Kidney (tissue), 22 donors: ENCODE measurements at places on chromosomes 13 and 19. TPM values are rescaled to one million over a fixed set of nuclear protein-coding genes. Genes with fewer than 3 reads are reported as not detected.

IL12RB1 gene
- total RNA-seq, result 3.2 TPM

RDH8 gene
- total RNA-seq, result not detected

JAK3 gene
- 30.8 TPM for total RNA-seq

TGFBR3L gene
- total RNA-seq, result 0.44 TPM

FGF21 gene
- total RNA-seq, result not detected

PGLYRP1 gene
- not detected for total RNA-seq

ATP4B gene
- 0.16 TPM for total RNA-seq

VSTM2B gene
- not detected for total RNA-seq

RFPL4A gene
- 0.41 TPM for total RNA-seq

- DNase-seq, result no peak
- no peak overlapping the region for H3K27ac ChIP-seq
- no peak overlapping the region for H3K4me3 ChIP-seq
- no peaks in the 10 kb centered on the region for H3K4me1 ChIP-seq
These were observed 9.9 kb upstream of the ADGRE5 start for GRCh38 chr19:14371301-14371821.

DNA sequence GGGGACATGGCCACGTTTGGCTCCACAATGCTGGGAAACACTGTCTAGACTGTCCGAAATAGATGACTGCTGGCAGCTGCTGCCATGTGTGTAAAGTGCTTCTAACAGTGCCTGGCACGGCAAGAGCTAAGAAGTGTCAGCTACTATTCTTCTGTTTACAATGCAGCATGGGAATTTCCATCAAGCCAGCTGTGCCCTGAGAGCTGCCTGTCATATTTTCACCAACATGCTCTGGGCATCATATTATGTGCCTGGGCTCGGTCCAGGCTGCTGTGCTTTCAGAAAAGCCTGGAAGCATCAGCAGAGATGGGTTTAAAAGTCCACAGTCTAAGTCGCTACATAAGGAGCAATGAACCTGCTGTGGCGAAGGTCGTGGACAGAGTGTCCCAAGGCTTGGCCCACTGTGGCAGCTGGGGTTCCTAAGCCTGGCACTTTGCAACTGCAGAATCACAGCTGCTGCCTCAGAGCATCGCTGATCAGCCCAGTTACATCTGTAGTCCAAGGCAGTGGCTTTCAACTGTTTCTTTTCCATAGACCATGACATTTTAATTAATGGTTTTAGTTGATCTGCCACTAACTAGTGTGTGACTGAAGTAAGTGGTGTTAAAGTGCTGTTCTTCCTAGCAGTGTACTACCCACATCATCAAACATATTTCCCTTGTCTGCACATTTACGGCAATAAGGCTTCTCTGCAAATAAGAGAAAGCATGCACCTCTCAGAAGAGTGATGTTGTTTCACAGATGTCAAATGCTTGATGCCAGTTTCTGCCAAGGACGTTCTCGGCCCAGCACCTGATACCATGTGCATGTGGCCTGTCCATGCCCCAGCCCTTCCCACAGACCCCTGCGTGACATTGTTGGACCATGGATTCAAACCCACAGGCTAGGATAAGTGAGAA is 95.7 kb upstream of the C1QTNF9B start:
- no peak overlapping the region for H3K27ac ChIP-seq
- H3K4me3 ChIP-seq, result no peak overlapping the region
- H3K4me1 ChIP-seq, result no peaks in the 10 kb centered on the region
- no peaks in the 10 kb centered on the region for H3K36me3 ChIP-seq
- no peak for DNase-seq

GRCh38 chr13:21234526-21234925 is 58.1 kb downstream of the MRPL57 start:
- no peaks in the 10 kb centered on the region for H3K4me1 ChIP-seq
- no peak overlapping the region for H3K27ac ChIP-seq
- peak; percentile 77 for DNase-seq
- H3K27me3 ChIP-seq, result no peaks in the 10 kb centered on the region

DNA sequence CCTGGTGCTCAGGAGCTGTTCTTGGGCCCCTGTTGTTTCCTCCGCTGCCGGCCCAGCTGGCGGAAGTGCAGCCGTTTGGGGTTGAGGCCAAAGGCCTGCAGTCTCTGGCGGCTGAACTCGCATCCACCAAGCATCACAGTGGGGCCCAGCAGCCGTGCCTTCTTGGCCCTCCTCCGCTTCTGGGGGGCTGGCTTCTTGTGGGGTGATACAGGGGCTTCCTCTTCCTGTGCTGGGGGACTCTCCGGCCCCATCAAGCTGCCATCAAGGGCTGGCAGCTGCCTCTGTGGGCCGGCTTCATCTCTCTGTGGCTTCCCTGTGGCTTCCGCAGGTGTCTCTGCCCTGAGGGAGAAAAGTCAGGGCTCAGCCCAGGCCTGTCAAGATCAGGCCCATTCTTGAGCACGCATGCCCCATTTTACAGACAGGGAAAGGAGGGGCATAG is 10.3 kb downstream of the ATG4D start:
- H3K27me3 ChIP-seq, result no peaks in the 10 kb centered on the region
- no peaks in the 10 kb centered on the region for H3K36me3 ChIP-seq
- H3K4me1 ChIP-seq, result no peaks in the 10 kb centered on the region
- H3K4me3 ChIP-seq, result no peak overlapping the region
- no peak for DNase-seq
- no peak overlapping the region for H3K27ac ChIP-seq

DNA sequence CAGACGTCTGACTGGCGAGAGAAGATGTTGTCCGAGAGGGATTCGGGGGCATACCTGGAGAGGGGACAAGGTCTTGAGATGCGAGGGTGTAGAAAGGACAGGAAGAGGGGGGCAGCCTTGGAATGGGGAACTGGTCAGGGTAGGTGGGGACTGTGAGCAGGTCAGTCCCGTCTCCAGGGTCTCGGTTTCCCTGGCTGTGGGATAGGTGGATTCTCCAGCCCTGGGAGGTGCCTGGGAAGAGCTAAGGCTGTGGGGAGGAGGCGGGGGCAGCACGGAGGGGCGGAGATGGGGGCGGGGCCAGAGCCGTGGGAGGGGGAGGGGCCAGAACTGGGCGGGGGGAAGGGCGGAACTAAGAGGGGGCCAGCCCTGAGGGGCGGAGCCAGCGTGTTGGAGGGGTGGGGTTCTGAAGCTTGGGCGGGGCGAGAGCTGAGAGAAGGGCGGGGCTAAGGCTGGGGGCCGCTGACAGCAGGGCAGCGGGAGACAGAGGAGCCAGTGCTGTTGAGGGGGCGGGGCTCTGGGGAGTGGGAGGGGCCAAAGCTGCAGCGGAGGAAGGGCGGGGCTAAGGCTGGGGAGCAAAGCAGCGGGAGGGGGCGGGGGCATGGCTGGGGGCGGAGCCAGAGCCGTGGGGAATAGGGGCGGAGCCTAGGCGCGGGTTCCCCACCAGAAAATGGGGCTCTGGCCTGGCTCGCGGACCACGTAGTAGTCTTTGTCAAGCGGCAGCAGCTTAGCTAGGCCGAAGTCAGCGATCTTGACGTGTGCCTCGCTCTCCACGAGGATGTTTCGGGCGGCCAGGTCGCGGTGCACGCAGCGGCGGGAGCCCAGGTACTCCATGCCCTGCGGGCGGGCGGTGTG is 9.5 kb upstream of the INSL3 start:
- no peak overlapping the region for H3K27ac ChIP-seq
- H3K36me3 ChIP-seq, result no peaks in the 10 kb centered on the region
- peak; percentile 87 for DNase-seq
- H3K4me3 ChIP-seq, result no peak overlapping the region

DNA sequence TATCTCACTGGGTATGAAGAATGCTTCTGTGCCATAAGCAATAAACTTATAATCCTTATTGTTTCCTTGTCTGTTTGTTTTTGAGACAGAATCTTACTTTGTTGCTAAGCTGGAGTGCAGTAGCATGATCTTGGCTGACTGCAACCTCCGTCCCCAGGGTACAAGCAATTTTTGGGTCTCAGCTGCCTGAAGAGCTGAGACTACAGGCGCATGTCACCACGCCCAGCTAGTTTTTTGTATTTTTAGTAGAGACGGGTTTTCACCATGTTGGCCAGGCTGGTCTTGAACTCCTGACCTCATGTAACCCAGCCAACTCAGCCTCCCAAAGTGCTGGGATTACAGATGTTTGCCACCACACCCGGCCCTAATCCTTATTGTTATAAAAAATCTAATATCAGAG is 112.5 kb downstream of the MYO16 start:
- no peaks in the 10 kb centered on the region for H3K27me3 ChIP-seq
- no peaks in the 10 kb centered on the region for H3K36me3 ChIP-seq
- no peak for DNase-seq

DNA sequence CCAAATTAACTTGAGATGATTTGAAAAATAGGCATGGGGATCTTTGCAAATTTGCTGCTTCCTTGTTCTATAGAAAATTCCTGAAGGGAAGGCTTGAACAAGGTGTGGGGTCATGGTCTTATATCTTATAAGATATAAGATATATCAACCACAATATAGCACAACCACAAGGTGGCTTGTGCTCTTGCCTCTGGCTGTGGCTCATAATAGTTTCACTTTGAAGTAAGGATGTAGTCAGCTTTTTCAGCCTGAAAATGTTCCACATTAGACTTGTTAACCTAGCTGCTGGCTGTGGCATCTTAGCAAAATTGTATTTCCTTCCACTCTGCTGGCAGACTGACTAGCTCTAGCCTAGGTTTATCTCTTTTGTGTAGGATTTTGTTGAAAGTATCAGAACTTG is 169.7 kb downstream of the KLF5 start:
- H3K27ac ChIP-seq, result no peak overlapping the region
- H3K4me1 ChIP-seq, result no peaks in the 10 kb centered on the region
- DNase-seq, result no peak

DNA sequence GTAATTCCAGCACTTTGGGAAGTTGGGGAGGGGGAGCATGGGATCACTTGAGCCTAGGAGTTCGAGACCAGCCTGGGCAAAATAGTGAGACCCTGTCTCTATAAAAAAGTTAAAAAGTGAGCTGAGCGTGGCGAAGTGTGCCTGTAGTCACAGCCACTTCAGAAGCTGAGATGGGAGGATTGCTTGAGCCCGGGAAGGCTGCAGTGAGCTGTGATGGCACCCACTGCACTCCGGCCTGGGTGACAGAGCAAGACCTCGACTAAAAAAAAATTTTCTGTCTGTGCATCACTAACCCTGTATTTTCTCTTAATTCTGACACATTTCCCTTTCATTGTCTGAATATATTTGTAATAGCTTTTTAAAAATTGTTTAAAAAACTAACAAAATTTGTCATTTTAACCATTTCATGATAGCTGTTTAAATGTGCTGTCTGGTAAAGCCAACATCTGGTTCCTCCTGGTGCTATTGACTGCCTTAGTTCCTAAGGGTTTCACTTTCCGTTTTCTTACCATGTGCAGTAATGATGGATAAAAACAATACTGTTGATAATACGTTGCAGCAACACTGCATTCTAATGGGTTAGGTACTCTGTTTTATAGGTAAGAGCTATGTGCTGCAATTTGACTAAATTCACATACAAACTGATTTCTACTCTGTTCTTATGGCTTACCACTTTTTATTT is 29.7 kb downstream of the LATS2 start:
- peaks cover 32% of the 10 kb centered on the region for H3K4me1 ChIP-seq
- H3K27ac ChIP-seq, result no peak overlapping the region
- no peak for DNase-seq
- no peaks in the 10 kb centered on the region for H3K27me3 ChIP-seq
- H3K4me3 ChIP-seq, result no peak overlapping the region

- no peak overlapping the region for H3K4me3 ChIP-seq
- DNase-seq, result no peak
- no peaks in the 10 kb centered on the region for H3K27me3 ChIP-seq
- H3K4me1 ChIP-seq, result no peaks in the 10 kb centered on the region
These were observed 50.3 kb downstream of the ZNF99 start for GRCh38 chr19:22733691-22734090.

DNA sequence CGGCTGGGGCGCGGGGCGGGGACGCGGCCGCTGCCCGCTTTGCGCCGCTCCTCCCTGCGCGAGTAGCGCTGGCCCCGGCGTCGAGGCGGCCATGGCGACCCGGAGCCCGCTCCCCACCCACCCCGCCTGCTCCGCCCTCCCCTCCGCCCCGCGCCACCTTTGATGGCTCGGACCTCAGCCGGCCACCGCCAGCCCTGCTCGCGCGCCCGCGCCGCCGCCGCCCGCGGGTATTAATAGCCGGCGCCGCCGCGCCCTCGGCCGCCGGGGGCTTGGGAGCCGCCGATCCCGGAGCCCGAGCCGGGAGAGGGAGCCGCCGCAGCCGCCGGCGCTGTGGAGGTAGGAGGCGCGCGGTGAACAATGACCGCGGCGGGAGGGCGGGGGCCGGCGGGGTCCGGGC is 261 bp downstream of the FARP1 start:
- H3K27me3 ChIP-seq, result no peaks in the 10 kb centered on the region
- H3K36me3 ChIP-seq, result no peaks in the 10 kb centered on the region
- peak; percentile 80 for DNase-seq
- H3K27ac ChIP-seq, result peak overlapping the region; percentile 68
- peak overlapping the region; percentile 73 for H3K4me3 ChIP-seq

DNA sequence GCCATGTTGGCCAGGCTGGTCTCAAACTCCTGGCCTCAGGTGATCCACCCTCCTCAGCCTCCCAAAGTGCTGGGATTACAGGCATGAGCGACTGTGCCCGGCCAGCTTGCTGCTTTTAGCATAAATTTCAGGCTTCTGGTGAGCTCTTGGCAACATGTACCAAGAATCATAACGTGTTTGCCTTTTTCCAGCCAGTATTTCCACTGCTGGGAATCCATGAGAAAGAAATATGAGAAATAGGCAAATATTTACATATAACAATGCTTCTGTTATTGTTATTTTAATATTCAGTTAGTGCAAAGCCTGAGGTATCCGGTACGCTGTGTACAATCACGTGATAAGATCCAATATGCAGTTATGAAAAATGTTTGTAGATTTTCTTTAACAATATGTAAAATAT is 29.2 kb upstream of the CERS4 start:
- H3K4me1 ChIP-seq, result no peaks in the 10 kb centered on the region
- H3K4me3 ChIP-seq, result no peak overlapping the region
- DNase-seq, result no peak
- no peak overlapping the region for H3K27ac ChIP-seq
- no peaks in the 10 kb centered on the region for H3K36me3 ChIP-seq

- no peak overlapping the region for H3K27ac ChIP-seq
- H3K36me3 ChIP-seq, result no peaks in the 10 kb centered on the region
- no peak for DNase-seq
- no peak overlapping the region for H3K4me3 ChIP-seq
- H3K4me1 ChIP-seq, result peaks cover 6% of the 10 kb centered on the region
- no peaks in the 10 kb centered on the region for H3K27me3 ChIP-seq
These were observed 16.9 kb upstream of the CD22 start for GRCh38 chr19:35311901-35312665.
